Transverse colon (tissue), 4 donors: ENCODE measurements at places on chromosomes 12 and 14. TPM values are rescaled to one million over a fixed set of nuclear protein-coding genes. Genes with fewer than 3 reads are reported as not detected.

DNA sequence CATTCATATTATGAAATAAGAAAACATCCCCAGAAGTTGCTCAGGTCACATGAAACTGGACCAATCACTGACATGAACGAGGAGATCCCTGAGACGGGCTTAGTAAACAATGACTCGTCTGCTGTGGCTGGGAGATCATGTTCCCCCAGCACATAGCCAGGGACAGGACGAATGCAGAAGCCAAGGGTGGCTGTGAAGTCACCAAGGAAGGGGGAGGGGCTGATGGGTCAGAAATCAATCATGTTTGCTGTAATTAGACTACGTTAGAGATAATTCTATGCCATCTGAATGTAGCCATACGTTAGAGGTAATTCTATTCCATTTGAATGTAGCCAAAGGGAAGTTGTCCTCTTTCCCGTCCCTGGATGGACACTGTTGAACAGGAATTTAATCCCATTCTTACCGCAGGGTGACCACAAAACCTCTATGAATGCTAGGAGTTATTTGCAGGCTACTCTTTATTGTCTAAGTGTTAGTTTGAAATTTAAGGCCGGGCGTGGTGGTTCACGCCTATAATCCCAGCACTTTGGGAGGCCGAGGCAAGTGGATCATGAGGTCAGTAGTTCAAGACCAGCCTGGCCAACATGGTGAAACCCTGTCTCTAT, 332.9 kb downstream of the TMEM132D start:
- no peak for DNase-seq

DNA sequence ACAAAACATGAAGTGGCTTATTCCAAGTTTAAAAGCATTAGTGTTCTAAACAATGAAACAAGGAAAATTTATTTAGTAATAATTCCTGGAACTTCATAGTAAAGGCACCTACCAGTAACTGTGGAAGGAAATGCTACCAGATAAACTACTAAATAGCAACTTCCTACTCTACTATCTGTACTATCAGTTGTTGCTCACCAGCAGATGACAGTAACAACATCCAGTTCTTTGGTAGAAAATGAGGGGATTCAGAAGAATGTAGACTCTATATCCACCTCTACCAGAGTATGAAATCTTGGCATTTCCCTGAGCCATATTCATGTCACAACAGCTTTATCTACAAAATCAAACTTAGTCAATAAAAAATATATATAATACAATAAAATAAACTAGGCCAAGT, 3.1 kb downstream of the ENTPD5 start:
- no peak for DNase-seq

DNA sequence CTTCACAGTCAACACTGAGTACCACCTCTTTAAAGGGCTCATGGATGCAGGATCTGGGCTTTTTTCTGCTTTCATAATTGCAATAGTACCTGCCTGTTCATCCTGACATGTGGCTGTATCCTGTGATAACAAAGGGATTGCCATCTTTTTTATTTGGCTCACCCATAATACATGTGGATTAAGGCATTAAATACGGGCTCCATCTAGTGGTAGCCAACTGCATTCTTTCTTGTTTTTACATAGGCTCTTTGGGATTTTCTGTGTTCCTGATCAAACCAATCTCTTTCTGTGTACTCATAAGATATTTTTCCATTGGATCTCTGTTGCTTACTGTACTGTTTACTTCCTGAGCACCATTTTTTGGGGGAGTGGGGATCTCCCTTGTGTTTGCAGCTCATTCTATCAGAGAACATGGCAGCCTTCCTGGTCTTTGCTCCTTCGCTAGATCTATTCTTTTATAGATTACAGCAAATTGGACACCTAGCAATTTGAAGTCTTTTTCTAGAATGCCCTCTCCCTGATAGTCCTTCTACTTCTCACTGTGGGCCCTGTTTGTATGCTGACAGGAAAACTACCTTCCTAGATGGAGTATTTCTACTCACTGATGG, 723.4 kb upstream of the MDGA2 start:
- DNase-seq, result no peak

The CABP1 gene
- total RNA-seq, result 4.4 TPM

GRCh38 chr14:33413381-33413780, 474.7 kb downstream of the NPAS3 start:
- no peak for DNase-seq

The PRH2 gene
- not detected for total RNA-seq

DNA sequence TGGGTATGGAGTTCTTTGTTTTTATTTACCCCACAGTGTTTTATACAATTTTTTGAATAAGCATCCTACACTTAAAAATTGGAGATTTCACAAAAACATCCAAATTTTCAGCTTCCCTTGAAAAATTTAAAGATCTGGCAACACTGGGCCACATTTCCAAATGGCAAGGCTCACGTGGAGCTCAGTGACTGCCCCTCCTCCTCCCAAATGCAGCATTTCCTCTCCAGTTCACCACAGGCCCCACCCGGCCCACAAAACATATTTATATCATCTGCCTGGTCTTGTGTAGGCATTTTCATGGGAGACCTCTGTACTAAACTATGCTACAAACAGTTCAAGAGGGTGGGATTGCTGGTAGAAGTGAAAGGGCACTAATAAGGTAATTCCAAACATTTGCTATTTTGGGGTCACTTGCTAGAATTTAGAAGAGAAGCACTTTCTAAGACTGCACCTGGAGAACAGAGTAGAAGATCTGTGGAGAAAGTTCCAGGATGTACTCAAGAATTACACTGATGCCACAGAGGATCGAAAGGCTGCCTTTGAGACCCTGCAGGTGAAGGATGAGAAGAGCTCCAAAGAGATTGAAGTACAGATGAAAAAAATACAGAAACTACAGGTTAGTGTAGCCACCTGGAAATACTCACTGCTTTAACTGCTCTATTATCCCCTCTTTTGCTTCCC, 7.3 kb downstream of the FKBP11 start:
- DNase-seq, result peak; percentile 17

The SLC7A8 gene
- total RNA-seq, result 14.5 TPM

- DNase-seq, result no peak
Measured at GRCh38 chr12:51746416-51746815, 102.1 kb downstream of the FIGNL2 start.

DNA sequence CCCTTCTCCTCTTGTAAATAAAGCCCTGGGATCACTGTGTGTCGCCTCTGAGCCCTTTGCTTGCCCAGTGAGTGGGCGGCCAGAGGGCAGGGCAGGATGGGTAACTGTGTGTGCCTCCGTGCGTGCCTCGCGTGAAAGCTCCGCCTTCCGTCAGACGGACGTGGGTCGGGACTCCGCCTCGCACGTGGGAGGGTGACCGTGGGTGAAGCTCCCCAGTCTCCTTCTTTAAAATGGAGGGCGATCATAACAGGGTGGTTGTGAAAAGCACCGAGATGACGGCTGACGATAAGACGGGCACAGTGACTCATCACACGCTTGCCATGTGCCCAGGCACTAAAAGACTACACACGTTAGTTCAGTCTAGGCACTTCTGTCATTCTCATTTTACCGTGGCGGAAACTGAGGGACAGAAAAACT, 9.2 kb downstream of the PHB2 start:
- DNase-seq, result peak; percentile 83

DNA sequence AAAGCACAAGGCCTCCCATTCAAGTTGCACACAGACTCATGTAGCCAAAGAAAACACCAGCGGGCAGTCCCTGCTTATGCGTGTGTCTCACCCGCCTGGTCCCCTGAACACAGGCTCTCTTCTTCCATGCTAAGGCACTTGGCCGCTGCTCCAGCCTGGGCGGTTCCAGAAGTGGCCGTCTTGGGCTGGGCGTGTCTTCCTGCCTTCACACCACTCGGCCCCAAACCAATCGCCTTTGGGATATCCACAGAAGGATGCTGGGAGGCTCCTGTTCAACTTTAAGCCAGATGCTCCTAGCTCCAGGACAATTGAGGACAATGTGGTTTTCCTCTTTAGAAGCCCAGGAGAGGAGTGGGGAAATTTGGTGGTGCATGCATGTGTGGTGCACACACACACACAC, 2.2 kb downstream of the SCARB1 start:
- DNase-seq, result peak; percentile 38
